Retinal pigment epithelial cell (primary cell): ENCODE measurements at places on chromosomes 1 and 21.

DNA sequence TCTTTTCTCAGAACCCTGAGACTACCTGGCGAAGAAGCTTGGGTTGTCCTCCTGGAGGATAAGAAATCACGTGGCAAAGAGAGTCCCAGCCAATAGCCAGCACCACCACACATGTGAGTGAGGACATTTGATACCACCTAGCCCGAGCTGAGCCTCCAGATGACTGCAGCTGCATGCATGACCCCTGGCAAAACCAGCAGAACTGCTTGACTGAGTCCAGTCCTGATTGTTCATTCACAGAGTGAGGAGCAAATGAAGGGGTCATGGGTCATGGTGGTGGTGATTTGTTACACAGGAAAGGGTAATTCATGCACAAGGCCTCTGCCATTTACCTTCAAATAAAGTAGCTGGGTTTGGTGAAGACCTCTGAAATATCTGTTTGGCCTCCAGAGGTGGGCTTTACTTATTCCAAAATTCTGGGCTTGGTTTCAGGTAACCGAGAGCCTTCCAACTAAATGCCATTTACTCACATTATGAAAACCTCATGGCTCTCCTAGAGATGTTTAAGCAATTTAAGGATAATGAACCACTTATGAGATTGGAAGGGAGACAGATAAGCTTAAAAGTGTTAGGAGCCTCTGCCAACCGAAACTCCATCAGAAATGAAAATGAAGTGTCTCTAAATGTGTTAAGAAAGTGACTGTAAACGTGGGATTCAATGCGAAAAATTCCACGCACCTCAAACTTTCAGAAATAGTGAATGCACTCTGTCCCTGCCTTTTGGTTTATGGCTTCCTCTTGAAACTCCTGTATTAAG, 163.3 kb downstream of the SLC35F3 start:
- DNase-seq = no peak

- DNase-seq = no peak
Measured at GRCh38 chr1:221863635-221864034, 121.7 kb upstream of the DUSP10 start.

DNA sequence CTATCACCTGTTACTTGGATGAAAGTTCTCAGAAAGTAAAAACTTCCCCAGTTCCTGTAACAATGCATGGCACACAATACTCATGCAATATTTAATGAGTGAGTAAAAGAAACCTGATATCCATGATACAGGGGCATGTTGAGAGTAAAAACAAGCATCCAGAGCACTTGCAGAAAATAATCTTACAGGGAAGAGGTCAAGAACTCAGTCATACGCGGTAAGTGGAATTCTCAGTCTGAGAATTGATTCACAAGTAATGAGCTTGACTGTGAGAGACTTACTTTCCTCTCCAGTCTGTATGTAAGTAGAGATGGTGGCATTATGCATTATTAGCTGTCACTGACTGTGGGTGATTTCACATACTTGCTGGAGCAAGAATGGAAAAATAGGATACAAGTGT, 976.9 kb downstream of the BRINP3 start:
- peak; percentile 2 for DNase-seq

- DNase-seq = no peak
Measured at GRCh38 chr1:31390071-31390470, 17.2 kb upstream of the FABP3 start.
